ENCODE measurements at places on chromosomes 13 and 19.

GRCh38 chr13:45511310-45512097, 46.8 kb downstream of the COG3 start:
- no peak for DNase-seq

DNA sequence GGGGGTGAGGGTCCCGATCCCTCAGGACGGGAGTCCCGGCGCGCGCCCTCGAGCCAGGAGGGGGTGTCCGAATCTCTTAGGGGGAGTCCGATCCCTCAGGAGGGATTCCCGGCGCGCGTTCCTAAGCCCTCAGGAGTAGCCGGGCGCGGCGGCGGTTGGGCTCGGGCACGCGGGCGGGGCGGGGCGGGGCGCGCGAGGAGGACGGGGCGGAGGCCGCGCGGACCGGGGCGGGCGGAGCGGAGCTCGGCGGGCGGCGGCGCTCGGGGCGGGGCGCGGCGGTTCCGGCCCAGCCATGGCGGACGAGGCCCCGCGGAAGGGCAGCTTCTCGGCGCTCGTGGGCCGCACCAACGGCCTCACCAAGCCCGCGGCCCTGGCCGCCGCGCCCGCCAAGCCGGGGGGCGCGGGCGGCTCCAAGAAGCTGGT, at the start of gene CUL4A:
CUL4A (plus strand) TSS at position 278 of the 423 bp plus-strand sequence; CDS start at position 293, 15 bp downstream.
- peak; percentile 88 for DNase-seq

- DNase-seq = no peak
Observed at GRCh38 chr19:15673176-15673654, 328 bp downstream of the CYP4F12 start.

DNA sequence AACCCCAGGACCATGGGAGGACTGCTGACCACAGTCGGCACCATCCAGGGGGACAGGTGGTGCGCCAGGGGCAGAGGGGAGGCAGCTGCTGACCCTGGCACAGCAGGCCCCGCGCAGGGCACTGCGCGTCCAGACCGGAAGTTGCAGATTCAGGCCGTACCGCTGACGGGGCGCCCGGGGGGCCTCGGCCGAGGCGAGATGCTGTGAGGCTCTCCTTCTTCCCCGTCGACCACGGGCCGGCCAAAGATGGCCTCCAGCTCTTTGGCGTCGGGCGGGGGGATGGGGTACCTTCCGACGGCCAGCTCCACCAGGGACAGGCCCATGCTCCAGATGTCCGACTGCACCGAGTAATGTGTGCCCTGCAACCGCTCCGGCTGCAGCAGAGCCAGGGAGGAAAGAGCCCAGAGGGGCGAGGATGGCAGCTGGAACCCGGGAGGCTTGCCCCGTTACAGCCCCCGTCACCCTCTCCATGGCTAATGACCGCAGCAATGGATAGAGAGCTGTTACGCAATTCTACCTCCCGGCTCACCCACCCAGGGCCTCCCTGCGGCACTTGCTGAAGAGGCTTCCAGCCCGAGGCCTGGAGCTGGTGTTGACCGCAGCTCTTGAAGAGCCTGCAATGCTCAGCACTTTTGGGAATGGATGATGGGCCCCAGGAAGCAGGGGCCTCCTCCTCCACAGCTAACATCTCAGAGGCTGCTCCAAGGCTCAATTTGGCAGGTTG, 24.7 kb downstream of the MAP2K2 start:
- no peak for DNase-seq

DNA sequence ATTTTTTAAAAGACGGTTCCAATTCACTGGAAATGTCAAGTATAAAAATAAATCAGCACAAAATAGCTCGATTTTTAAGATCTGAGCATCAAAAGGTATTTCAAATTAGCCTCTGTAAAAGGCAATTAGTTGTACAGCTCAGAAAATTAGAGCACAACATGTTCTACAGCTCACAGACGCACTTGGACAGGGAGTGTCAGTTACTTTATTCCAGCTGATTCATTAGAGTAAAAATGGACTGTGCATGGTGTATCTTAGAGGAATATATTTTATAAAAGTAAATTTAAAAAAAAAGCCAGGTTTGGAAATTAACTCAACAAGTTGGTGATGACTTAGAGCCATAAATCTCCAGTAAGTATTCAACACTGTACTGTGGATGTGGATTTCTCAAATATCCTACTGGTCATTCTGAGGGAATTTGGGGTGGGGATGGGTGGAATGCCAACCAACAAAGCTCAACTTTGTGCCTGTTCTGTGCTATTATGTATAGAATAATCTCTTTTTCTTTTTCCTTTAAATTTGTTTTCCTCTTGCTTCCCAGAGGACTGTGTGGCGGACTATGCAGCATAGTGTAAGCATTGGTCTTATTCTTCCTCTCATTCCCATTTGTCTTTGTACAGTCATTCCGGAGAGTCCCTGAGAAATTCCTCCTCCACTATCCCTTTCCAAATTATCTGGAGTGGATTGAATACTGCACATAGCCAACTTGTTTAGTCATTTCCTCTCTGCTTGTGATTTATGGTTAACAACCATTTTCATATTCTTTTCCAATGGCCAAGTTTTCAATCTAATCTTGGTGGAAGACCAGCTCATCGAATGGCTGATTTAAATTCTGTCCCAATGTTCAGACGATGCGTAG, 169.3 kb downstream of the DCT start:
- DNase-seq = no peak

DNA sequence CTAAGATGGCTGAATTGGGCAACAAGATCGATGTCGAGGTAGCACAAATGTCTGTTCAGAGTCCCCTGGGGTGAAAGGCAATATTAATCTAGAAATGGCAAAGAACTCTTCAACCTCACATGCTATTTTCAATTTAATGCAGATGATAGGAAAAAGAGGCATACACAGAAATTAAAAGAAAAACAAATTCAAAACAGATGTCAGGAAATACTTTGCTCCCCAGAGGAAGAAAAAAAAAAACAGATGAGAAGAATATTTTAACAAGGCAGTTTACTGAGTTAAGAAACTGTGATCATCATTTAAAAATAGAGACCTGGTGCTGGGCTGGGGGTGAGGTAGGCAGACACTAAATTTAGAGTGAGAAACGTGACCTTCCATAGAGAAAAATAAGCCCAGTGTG, 421.9 kb upstream of the ARGLU1 start:
- DNase-seq = no peak

DNA sequence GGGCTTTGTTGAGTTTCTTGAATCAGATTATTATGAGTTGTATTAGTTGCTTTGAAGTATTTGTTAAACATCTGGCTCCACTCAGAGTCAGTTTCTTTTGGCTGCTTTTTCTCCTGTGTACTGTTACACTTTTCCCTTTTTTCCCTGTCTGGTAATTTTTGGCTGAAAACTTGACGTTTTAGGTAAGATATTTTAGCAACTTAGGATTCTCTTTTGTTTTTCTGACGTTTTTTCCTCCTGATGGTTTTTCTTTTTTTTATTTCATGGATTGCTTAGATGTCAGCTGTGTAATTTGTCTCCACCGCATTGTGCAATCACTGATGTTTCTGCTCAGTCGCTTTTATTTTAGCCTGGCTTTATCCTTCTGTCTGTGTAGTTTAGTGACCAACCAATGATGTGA, 20.7 kb downstream of the RFC3 start:
- no peak for DNase-seq

GRCh38 chr19:28940751-28941500, 272.0 kb downstream of the UQCRFS1 start:
- no peak for DNase-seq

- no peak for DNase-seq
Observed at GRCh38 chr13:72198042-72198441, 331.0 kb upstream of the DACH1 start.

- DNase-seq = no peak
Observed at GRCh38 chr19:29760752-29761502, 45.9 kb upstream of the C19orf12 start.

GRCh38 chr13:20984879-20985278, 76.5 kb downstream of the LATS2 start:
- no peak for DNase-seq

- DNase-seq = no peak
Observed at GRCh38 chr13:27186295-27186694, 14.7 kb upstream of the USP12 start.

DNA sequence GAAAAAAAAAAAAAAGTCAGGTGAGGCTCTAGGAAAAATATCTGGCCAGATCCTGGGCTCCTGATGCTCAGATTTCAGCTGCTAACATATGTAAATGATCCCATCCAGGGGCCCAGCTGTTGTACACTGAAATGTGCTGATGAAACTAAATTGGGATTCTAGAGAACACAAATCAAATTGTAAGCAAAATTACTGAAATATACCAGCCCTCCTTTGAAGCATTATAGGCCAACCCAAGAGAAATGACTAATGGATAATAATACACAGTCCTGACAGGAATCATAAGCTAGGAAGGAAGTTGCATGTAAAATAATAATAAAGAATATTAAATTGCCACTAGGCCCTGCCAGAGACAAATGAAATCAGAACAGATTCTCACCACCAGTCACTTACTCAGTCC, 17.8 kb downstream of the KCTD12 start:
- no peak for DNase-seq

- peak; percentile 80 for DNase-seq
Observed at GRCh38 chr19:752652-753517, 2.0 kb downstream of the MISP start.

GRCh38 chr19:13399746-13400145, 106.5 kb downstream of the CACNA1A start:
- no peak for DNase-seq

DNA sequence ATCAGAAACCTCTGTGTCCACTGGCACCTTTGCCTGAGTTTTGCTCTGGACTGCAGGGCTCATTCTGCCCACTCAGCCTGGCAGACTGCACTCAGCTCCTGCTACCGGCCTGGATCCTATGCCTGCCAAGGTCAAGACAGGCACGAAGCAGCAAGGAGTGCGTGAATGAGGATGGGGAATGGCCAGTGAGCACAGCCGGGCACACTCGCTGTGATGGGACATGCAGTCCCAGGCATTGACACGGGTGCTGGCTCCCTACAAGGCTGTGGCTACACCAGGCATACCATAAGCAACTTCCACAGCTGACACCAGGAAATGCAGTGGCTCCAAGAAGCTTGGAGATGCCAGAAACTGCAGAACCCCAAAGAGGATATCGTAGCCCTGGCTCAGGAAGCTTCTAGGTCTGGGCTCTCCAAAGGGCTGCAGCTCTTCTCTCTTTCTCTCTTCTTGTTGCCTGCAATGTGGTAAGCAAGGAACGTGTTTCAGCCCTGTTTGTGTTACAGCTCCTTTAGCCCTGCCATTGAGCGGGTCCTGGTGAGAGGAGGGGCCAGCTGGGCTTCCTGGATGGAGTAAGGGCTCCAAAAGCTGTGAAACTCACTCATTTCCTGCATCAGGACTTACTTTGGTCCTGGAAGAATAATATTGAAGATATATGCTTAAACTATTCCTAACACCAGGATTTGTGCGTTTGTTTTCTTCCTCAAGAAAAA, 832.6 kb upstream of the SLITRK5 start:
- DNase-seq = no peak

GRCh38 chr13:35892837-35893814, 238.1 kb downstream of the DCLK1 start:
- DNase-seq = no peak

DNA sequence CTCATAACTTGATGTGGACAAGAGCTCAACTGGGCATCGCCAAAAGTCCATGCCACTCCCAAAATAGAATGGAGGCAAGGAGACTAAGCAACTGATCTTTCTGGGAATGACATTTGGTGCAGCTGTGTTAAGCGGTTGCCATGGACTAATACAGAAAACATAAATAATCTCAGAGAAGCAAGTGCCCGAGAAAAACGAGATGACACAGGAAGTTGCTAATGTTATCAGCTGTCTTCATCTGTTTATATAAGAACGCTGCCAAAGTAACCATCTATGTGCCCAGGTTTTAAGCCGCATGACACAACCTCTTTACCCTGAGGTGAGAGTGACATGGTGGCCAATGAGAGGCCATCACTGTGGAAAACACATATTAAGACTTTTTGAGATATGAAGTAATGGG, 54.9 kb upstream of the SACS start:
- peak; percentile 20 for DNase-seq

DNA sequence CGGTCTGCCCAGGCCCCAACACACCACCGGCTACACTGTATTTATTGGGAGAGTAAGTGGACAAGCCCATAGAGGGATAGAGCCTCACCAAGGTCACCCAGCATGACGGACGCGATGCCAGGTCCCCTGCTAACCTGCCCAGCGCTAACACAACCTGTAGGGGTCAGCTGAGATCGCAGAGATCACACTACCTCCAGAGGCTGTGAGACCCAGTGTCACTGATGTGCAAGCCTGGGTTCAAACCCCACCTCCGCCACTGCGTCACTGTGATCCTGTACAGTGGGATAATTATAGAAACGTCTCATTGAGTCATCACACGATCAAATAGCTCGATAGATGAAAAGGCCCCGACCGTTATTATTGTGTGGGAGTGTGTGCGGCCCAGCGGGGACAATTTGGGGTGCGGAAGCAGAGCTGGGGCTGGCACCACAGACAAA, 10.6 kb upstream of the TLE2 start:
- no peak for DNase-seq

DNA sequence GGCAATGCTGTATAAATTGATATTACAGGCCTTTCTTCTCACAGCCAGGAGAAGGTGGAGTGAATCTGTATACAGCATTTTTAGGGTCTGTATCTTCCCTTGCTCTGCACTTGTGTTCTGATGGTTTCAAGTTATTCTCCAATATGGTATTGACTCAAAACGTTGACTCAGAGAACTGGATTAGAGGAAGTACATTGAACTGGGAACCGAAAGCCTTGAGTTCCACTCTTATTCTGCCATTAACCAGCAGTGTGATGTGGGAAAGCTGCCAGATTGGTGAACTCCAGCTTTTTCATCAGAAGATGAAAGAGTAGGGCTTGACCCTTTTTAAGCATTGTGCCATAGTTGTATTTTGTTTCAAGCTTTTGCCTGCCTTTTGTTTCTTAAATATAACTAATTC, 167.7 kb downstream of the SPRY2 start:
- DNase-seq = no peak

DNA sequence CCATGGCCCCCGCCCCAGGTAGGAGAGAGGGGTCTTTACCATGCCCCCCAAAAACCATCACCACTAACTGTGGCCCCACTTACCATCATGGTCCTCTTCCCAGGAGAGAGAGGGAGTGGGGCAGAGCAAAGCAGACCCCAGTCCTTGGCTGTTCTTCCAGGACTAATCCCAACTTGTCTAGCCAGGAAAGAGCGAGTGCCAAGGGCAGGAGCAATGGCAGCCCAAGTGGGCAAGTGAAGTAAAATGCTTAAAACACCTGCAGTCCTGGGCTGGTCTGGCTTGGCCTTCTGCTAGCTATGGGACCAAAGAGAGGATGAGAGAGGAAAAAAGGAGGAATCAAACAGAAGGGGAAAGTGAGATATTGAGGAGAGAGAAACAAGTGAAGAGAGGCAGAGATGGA, 17.9 kb downstream of the ZSWIM4 start:
- DNase-seq = no peak

DNA sequence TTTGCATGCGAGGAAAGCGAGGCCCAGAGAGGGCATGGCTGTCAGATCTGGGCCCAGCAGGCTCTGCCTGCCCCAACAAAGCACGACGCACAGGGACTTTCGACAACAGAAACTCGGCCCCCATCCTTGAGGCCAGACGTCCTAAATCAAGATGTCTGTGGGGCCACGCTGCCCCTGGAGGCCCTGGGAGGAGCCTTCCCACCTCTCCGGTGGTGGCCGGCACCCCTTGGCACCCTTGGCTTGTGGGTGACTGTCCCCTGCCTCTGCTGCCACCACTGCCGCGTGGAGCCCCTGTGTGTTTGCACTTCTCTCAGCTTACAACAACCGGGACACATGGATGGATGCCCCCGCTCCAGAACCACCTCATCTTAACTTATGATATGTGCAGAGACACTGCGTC, 4.4 kb downstream of the WDR18 start:
- no peak for DNase-seq

GRCh38 chr13:38647312-38647711, 39.6 kb upstream of the FREM2 start:
- no peak for DNase-seq
